Right ventricle myocardium superior (tissue), 1 donor: ENCODE measurements at places on chromosomes 5 and 9. TPM values are rescaled to one million over a fixed set of nuclear protein-coding genes. Genes with fewer than 3 reads are reported as not detected.
A peak's percentile ranks its signal among the peaks of the same experiment; 100 is the strongest.

- DNase-seq, result peak; percentile 74
These were observed 54.6 kb upstream of the ECM2 start for GRCh38 chr9:92590377-92590776.

DNA sequence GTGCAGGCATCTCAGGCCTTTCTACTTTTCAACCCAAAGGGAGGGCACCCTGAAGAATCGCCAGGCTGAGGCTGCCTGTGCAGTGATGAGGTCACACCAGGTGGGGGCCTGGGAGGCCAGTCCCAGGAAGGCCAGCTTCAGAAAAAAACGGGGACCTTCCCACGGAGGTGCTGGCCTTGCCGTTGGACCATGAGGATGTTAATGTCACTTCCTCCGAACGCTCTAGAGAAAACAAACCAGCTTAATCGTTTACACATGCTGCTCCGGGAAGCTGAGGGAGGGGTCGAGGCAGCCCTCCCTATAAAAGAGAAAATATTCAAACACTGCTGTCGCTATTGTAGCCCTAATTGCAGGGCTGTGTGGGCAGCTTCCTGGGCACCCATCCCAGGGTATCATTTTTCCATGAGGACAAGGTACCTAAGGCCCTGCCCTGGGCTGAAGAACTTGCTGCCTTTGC is 27.0 kb downstream of the PTGES start:
- DNase-seq, result no peak

GRCh38 chr5:131635684-131636572 is 899 bp upstream of the RAPGEF6 start:
- peak; percentile 59 for DNase-seq

LCN10 gene
- 7.7 TPM for total RNA-seq

C9orf72 gene
- 20.2 TPM for total RNA-seq
